ENCODE measurements at places on chromosomes 16 and 17.

- DNase-seq, result no peak
- no peak overlapping the region for H3K4me3 ChIP-seq
- no peaks in the 10 kb centered on the region for H3K4me1 ChIP-seq
- peaks cover 97% of the 10 kb centered on the region for H3K36me3 ChIP-seq
- no peak overlapping the region for H3K27ac ChIP-seq
Observed at GRCh38 chr16:4450430-4450829, 24.0 kb downstream of the NMRAL1 start.

GRCh38 chr17:13939222-13939621 lies 130.1 kb upstream of the COX10 start:
- no peaks in the 10 kb centered on the region for H3K27me3 ChIP-seq
- no peaks in the 10 kb centered on the region for H3K36me3 ChIP-seq
- H3K27ac ChIP-seq, result no peak overlapping the region
- H3K4me1 ChIP-seq, result peaks cover 12% of the 10 kb centered on the region

DNA sequence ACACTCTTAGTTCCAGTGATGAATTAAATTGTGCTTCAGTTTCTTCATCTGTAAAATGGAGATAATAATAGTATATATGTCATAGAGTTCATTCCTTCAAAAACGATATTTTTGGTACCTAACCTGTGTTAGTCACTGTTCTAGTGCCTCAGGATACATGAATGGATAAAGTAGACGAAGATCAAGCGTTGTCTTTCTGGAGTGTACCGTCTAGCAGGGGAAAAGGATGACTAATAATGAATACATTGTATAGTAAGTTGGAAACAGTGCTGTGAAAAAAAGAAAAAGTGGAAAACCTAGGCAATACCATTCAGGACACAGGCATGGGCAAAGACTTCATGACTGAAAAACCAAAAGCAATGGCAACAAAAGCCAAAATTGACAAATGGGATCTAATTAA lies 8.6 kb downstream of the KRT10 start:
- H3K4me3 ChIP-seq, result no peak overlapping the region
- no peaks in the 10 kb centered on the region for H3K27me3 ChIP-seq
- H3K36me3 ChIP-seq, result peaks cover 21% of the 10 kb centered on the region

- H3K4me1 ChIP-seq, result peaks cover 36% of the 10 kb centered on the region
- H3K27me3 ChIP-seq, result no peaks in the 10 kb centered on the region
- DNase-seq, result peak; percentile 18
- peak overlapping the region; percentile 99 for H3K4me3 ChIP-seq
- H3K36me3 ChIP-seq, result peaks cover 10% of the 10 kb centered on the region
Observed at GRCh38 chr17:42016411-42016831, 818 bp downstream of the DNAJC7 start.

DNA sequence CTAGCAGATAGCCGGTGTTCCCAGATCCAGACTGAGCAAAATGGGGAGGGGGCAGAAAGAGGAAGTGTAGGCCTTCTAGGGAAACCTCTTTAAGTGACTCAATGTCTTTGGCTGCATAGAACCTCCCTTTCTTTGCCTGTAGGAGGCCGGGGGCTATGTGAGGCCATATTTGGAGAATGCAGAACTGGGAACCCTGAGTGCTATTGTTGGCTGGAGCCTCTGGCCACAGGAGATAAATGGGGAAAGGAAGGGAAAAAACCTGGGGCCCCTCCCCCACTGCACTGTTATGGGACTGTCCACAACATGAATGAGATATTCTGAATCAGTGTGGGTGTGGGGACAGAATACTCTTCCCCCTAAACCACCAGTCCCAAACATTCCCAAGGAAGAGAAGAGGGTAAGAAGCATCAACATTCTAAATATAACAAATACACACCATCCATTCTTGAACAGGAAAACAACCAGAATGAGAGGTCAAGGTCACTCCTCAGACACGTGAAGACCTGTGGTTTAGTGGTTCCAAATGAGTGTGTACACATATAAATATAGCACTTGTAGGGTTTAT lies 2.4 kb downstream of the VPS25 start:
- H3K27ac ChIP-seq, result no peak overlapping the region
- H3K27me3 ChIP-seq, result no peaks in the 10 kb centered on the region
- peaks cover 25% of the 10 kb centered on the region for H3K36me3 ChIP-seq
- H3K4me1 ChIP-seq, result peaks cover 8% of the 10 kb centered on the region

DNA sequence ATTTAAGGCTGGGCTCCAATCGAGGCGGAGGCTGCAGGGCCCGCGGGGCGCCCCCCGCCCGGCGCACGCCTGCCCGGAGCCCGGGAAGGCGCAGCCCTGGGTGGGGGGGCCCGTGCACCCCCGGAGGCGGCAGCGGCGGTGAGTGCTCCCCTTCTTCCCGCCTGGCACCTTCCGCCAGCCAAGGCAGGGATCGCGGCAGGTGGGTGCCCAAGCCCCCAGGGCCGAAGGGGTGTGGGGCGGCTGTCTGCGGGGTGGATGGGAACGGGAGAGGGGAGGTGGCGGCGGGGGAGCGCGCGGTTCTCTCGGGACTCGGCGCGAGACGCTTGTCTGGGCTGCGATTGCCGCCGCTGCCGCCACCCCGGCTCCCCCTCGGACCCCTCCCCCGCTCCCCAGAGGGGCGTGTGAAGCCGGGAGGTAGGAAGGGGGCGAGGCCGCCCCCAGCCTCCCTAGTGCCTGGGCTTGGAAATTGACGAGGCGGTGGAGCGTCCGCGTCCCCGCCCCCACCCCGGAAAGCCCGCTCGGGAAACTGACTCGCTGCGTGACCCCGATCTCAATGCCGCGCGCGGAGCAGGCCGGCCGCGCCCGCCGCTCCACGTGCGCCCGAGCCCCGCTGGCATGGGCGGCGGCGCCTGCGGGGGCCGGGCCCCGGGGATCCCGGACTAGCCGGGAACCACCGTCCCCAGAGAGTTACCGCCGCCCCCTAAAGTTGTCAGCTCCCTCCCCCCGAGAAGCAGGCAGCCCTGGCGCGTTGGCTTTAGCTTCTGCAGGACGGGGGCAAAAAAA lies 231.5 kb downstream of the MRTFB start:
- peaks cover 7% of the 10 kb centered on the region for H3K36me3 ChIP-seq
- peaks cover 41% of the 10 kb centered on the region for H3K4me1 ChIP-seq
- no peak for DNase-seq
- peak overlapping the region; percentile 81 for H3K4me3 ChIP-seq
- H3K27me3 ChIP-seq, result no peaks in the 10 kb centered on the region

- H3K27ac ChIP-seq, result no peak overlapping the region
Observed at GRCh38 chr17:73936908-73937627, 266.4 kb upstream of the RPL38 start.

GRCh38 chr17:82603981-82604448 lies 44.2 kb downstream of the WDR45B start:
- peaks cover 89% of the 10 kb centered on the region for H3K36me3 ChIP-seq
- no peaks in the 10 kb centered on the region for H3K4me1 ChIP-seq
- no peaks in the 10 kb centered on the region for H3K27me3 ChIP-seq

- peaks cover 29% of the 10 kb centered on the region for H3K4me1 ChIP-seq
- DNase-seq, result no peak
- peak overlapping the region; percentile 7 for H3K27ac ChIP-seq
Observed at GRCh38 chr17:64250233-64250835, 12.7 kb downstream of the TEX2 start.

- no peaks in the 10 kb centered on the region for H3K27me3 ChIP-seq
- peak overlapping the region; percentile 25 for H3K4me3 ChIP-seq
- H3K27ac ChIP-seq, result no peak overlapping the region
- H3K36me3 ChIP-seq, result peaks cover 52% of the 10 kb centered on the region
- no peak for DNase-seq
Observed at GRCh38 chr16:30418350-30419181, 11.2 kb downstream of the ZNF771 start.

- H3K27ac ChIP-seq, result no peak overlapping the region
- H3K4me3 ChIP-seq, result no peak overlapping the region
- H3K27me3 ChIP-seq, result no peaks in the 10 kb centered on the region
- no peak for DNase-seq
- no peaks in the 10 kb centered on the region for H3K36me3 ChIP-seq
- H3K4me1 ChIP-seq, result peaks cover 6% of the 10 kb centered on the region
Observed at GRCh38 chr16:55393991-55394390, 70.0 kb downstream of the IRX6 start.
